Activated naive CD4-positive, alpha-beta T cell treated with anti-CD3 and anti-CD28 coated beads, Interleukin-2, amount 50 U/mL, for 72 hours (primary cell): ENCODE measurements at places on chromosomes 3 and 15.

DNA sequence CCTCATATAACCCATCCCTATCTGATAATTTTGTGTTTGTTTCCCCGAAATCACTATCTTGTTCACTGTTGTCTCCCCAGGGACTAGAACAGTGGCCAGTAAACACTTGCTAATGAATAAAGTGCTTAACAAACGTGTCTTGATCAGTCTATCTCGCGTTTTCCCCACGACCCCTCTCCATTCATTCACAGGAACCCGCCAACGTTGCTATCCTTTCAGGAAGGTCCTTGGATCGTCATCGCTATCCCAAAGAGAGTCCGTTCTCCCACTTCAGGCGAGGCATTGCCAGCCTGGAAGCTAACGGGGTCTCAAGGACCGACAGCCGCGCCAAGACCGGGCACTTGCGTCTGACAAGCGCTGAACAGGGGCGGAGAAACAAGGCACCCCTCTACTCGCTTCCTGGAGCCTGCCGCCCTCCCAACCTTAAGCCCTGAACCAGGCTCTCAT lies 344 bp downstream of the LINS1 start:
- no peak for DNase-seq

- DNase-seq: no peak
These were observed 135.7 kb upstream of the IL12A start for GRCh38 chr3:159852821-159853505.

- DNase-seq: no peak
These were observed 173.0 kb downstream of the ADAMTS17 start for GRCh38 chr15:100168787-100169186.

DNA sequence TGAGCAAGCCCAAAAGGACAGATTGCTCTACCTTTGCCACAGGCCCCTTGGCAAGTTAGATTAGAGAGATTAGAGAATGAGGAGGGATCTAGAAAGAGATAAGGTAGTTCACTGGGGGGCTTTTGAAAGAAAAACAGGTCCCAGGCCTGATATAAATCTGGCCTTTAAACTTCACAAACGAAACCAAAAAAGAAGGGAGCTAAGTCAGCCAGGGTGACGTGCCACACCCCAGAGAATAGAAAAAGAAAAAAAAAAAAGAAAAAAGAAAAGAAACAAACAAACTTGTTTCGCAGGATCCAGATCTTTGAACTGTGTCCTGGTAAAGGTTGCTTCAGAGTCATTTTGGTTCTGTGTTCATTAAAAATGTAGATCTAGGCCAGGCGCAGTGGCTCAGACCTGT lies 3.6 kb downstream of the KAT2B start:
- DNase-seq: no peak

- no peak for DNase-seq
These were observed 1241.5 kb upstream of the GBE1 start for GRCh38 chr3:83002869-83003445.

- DNase-seq: no peak
These were observed 2.5 kb upstream of the C3orf38 start for GRCh38 chr3:88147261-88147660.

DNA sequence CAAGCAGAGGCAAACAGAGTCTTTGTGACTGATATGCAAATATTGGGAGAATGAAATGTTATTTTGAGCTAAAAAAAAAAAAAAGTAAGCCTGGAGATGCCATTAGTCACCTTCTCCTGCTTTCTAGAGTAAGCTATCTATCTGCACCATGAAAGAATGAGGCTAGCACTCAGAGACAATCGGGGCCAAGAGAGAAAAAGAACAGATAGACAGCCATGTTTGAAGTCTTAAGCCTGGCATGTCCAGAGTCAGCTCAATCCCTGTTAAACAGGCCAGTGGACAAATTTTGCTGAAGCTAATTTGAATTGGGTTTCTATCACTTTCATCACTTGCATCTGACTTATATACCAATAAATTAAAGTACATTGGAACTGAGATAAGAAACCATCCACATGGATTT lies 204.4 kb downstream of the SLC9A9 start:
- DNase-seq: no peak
